ENCODE measurements at places on chromosomes 3 and 15.

DNA sequence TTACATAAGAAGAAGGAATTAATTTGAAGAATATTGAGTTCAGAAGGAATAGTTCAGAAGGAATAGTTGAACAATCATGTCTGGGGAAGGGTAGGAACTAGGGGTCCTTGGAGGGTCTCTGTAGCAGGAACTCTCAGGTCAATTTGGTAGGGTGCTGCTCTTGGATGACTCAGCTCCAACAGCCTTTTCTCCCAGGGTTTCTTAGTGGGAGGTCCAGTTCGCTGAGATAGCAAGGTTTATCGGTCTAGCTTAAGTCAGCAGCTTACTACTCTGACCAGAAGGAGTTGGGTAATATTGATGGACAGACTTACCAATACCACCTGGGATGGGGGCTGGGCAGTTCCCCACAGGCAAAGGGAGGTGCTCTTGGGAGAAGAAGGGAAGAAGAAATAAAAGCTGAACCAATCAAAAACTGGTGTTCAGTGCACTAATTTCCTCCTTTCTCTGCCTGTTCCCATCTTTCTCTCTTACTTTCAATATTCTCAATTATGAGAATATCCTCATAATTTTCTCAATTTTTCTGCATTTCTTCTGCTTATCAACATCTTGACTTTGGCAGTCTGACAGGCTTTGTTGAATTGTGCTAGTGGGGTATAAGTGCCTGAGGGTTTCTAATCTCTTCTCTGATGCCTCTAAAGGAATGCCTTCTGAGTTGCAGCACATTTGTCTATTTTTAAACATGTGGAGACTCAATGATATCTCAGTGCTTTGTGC is 14.4 kb upstream of the MITF start:
- DNase-seq = no peak

DNA sequence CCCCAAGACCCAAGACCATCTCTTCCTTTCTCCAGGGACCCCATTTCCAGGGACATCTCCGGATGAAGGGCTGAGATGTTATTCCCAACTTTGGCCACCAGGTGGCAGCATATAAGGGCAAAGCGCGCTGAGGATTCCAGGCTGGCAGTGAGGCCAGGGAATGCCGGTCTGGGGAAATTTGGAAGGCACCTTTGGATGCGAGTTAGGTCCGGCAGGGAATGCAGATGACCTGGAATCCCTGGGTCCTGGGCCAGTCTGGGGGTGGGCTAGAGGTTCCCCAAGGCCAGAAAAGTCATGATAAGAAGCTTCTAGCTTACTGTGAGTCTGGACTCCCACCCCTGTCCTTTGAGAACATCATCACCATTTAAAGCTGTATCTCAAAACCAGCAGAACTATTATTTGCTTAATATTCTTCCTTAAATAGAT is 1.6 kb upstream of the CHST13 start:
- DNase-seq = peak; percentile 50

DNA sequence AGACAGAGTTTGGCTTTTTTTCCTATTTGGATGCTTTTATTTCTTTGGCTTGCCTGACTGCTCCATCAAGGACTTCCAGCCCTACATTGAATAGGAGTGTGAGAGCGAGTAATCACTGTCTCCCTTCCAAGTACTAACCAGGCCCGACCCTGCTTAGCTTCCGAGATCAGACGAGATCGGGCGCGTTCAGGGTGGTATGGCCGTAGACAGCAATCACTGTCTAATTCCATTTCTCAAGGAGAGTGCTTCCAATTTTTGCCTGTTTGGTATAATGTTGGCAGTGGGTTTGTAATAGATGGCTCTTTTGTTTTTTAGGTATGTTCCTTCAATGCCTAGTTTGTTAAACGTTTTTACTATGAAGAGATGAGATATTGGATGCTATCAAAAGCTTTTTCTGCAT is 125.0 kb upstream of the PEX5L start:
- no peak for DNase-seq

- no peak for DNase-seq
Measured at GRCh38 chr15:78672285-78673014, 31.4 kb upstream of the CHRNB4 start.

DNA sequence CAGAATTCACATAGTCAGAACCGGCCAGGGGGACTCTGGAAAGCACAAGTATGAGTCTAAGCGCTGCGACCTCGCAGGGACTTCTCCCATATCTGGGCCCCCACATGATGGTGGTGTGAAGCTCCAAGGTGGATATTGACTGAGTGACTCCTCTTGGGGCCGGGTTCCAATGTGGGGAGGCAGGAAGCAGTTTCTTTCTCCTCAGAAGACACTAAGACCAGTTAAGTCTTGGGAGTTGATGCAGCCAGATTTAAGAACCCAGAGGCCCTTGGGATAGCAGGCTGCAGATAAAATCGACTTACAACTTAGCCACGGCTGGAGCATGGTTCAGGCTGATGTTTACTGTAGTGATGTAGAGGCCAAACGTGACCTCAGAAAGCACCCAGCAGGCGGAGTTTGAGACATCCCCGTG is 55.4 kb upstream of the KLF13 start:
- DNase-seq = no peak

- no peak for DNase-seq
Measured at GRCh38 chr15:37483779-37484178, 383.4 kb upstream of the MEIS2 start.

GRCh38 chr3:45861043-45861719 is 19.3 kb upstream of the LZTFL1 start:
- no peak for DNase-seq

- DNase-seq = no peak
Measured at GRCh38 chr15:83769411-83769999, 115.6 kb downstream of the ADAMTSL3 start.

GRCh38 chr3:4953119-4953518 is 26.1 kb upstream of the BHLHE40 start:
- no peak for DNase-seq

DNA sequence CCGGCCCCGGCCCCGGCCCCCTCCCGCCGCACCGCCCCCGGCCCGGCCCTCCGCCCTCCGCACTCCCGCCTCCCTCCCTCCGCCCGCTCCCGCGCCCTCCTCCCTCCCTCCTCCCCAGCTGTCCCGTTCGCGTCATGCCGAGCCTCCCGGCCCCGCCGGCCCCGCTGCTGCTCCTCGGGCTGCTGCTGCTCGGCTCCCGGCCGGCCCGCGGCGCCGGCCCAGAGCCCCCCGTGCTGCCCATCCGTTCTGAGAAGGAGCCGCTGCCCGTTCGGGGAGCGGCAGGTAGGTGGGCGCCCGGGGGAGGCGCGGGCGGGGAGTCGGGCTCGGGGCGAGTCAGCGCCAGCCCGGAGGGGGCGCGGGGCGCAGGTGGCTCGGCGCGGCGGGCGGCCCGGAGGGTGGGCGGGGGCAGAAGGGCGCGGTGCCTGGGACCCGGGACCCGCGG is 352 bp downstream of the CHRD start:
- peak; percentile 50 for DNase-seq

DNA sequence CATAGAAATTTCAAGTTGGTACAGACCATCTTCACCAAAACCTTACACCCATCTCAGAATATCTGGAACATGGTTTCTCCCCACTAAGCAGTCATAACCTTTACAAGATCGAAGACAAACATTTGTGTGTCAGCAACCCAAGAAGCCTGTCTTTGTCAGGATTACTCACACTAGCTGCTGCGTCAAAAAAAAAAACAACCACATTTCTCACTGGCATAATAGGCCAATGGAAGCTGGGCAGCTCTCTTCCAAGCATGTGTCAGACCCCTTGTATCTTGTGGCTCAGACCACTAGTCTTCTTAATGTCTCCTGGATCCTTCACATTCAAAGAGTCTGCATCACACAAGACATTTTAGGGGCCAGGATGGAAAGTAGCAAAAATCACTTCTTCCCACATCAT is 266.9 kb upstream of the IGF1R start:
- no peak for DNase-seq

DNA sequence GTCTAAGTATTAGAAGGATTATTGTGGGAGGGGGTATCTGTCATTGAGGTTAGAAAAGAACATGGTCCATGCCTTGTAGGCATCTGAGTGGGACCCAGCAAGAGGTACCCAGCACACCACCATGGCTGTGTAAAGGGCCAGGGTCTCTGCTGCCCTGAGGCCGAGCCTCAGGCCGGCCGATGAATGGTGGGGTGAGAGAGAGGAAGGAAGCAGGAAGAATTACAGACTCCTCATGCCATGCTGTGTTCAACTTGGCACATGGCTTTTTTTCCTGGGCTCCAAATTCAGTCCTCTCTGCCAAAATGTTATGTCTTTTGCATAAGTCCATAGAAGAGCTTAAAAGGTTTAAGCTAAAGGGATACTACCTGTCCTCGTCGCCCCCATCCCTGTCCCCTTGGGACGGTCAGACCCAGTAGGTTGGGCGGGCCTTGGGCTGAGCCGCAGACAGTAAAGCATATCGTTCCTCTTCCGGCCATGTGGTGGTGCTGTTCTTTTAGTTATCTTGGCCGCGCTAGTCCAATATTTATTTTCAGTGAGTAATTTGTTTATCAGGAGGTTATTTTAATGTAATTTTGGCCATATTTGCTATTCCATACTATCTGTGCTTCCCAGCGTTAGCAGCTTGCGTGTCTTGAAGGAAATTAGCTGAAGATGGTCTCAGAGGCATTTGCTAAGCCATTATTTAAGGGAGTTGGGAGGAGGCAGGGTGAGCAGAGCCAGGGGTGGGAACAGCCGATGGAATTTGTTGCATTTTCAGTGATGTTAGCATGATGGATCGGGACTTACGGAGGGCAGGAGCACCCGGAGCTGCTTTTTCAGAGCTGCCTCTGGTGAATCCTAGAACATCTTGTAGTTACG is 152.4 kb downstream of the AGBL1 start:
- peak; percentile 45 for DNase-seq

DNA sequence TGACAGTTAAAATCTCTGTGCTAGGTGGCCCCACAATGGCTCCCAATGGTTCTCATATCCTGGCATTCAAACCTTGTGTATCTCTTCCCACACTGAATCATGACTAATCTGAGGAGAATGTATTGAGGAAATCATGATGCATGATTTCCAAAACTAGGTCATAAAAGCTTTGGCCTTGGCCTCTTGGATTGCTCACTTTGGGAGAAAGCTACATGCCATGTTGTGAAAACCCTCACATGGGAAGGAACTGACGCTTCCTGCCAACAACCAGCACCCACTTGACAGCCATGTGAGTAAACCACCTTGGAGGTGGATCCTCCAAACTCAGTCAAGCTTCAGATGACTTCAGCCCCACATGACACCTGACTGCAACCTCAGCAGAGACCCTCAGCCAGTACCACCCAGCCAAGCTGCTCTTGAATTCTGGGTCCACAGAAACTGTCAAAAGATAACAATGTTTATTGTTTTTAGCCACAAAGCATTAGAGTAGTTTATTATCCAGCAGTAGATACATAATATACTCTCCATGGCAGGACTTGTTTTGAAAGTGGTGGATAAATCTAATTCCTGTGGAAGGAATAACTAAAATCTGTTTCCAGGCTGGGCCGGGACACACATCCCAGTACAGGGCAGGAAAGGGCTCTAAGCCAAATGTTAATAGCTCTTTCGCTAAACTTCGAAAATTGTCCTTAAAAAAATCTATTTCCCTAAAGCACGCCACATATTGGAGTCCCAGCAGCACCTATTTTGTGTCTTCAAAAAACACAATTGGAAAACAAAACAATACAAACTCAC is 1.0 kb upstream of the ZNF620 start:
- no peak for DNase-seq

DNA sequence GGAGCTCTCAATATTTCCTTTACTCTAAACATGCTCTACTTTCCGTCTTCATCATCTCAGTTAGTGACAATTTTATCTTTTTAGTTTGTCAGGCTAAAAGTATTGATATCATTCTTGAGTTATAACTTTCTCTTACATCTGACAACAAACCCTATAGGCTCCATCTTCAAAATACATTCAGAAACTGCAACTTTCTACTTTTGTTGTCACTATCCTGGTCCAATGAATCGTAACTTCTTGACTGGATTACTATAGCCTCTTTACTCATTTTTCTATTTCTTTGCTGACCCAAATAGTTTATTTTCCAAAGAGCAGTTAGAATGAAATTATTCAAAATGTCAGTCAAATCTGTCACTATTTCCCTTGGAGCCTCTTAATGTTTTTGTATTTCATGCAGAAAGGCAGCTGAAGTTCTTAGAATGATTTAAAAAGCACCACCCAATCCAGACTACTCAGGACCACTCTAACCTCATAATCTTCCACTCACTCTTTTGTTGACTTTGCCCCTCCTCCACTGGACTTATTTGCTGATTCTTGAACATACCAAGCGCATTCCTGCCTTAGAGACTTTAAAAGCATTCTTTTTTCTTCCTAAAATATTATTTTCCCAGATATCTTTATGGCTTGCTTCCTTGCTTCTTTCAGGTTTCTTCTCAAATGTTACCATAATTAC is 119.9 kb upstream of the CBLB start:
- DNase-seq = no peak

GRCh38 chr3:194308601-194309449 is 42.3 kb downstream of the CPN2 start:
- DNase-seq = no peak

GRCh38 chr15:69820819-69821218 is 276.9 kb downstream of the TLE3 start:
- no peak for DNase-seq

DNA sequence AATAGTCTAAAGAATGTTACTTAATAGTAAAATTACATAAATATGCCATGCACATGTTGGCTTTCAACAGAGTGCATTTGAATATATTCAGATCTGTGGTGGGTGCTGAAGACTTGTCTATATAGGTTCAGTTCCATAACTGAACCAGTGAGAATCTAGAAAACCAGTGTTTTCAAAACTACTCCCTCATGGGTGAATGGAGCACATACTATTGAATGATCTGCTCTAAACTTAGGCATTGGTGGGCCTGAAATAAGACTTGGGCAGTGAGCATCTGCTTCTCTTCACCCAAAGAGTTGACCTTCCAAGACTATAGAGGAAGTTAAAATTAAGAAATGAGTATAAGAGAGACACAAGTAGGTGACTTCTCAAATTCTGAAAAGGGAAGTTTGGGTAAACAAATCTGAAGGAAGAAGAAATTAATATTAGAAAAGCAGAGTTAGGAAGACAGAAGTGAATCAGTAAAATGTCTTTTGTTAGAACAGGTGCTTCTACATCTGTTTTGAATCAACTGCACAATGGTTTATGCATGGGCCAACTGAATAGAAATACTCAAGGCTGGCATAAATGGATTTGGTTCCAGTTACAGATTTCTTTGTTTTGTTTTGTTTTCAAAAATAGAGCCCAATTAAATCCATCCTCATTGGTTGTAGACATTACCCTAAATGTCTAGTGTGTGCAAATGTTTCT is 19.3 kb downstream of the ALCAM start:
- DNase-seq = no peak

GRCh38 chr15:68537506-68537905 is 41.3 kb upstream of the CORO2B start:
- DNase-seq = no peak

DNA sequence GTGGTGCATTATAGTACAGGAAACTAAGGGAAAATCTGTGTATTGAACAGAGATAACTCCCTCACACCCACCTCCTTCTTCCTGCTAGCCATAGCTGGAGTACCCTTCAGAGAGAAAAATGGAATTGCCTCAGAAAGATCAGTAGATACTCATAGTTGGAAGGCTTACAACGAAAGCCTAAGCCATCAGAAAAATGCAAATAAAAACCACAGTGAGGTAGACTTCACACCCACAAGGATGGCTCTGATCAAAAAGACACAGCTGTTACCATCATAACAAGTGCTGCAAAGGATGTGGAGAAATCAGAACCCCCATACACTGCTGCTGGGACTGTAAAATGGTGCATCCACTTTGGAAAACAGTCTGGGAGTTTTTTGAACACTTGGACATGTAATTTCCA is 7.4 kb upstream of the DLG1 start:
- DNase-seq = no peak

GRCh38 chr15:39202641-39203040 is 378.2 kb upstream of the THBS1 start:
- DNase-seq = no peak

GRCh38 chr3:73141525-73141924 is 80.1 kb downstream of the EBLN2 start:
- no peak for DNase-seq
